ENCODE measurements at places on chromosomes 1 and 21. TPM values are rescaled to one million over a fixed set of nuclear protein-coding genes. Genes with fewer than 3 reads are reported as not detected.

DNA sequence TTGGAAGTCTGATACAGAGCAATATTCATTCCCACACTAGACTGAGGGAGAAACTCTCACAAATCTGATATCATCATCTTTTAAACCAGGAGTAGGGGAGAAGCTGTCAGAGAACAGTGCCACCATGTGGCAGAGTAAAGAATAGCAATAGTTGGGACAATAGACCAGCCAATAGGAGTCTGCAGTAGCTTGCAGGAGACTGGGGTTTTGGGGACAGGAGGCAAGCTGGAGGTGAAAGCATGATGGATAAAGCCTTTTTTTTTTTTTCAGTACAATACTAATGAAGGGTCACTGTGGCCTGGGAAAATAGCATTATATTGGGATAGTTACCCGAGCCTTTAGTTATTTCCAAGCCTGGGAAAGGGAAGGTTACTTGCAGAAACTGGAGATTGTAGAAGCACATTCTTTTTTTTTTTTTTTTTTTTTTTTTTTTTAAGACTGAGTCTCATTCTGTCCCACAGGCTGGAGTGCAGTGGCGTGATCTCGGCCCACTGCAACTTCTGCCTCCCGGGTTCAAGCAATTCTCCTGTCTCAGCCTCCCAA lies 120.7 kb downstream of the S1PR1 start:
- peak; percentile 54 for DNase-seq

DNA sequence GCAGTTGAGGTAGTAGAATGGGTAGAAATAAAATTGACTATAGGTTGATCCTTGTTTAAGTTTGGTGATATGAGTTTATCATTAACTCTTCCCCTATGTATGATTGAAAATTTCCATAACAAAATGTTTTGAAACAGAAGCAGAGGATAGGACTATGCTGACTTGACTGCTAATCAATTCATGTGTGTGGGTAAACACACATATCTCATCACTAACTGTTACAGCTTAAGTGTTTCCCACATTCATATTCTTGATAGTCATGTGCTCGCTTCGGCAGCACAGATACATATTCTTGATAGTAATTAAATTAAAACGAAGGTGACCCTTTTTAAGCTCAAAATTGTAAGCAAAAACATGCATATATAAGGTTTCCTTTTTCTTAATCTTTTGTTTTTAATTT lies 68.2 kb upstream of the SAMSN1 start:
- DNase-seq = no peak

- DNase-seq = no peak
Measured at GRCh38 chr1:154445040-154445472, 39.9 kb downstream of the IL6R start.

Gene YIPF1
- 17.2 TPM for total RNA-seq

- DNase-seq = no peak
Measured at GRCh38 chr1:178066908-178067614, 26.8 kb upstream of the RASAL2 start.

- no peak for DNase-seq
Measured at GRCh38 chr1:61536174-61537108, 188.5 kb downstream of the TM2D1 start.

DNA sequence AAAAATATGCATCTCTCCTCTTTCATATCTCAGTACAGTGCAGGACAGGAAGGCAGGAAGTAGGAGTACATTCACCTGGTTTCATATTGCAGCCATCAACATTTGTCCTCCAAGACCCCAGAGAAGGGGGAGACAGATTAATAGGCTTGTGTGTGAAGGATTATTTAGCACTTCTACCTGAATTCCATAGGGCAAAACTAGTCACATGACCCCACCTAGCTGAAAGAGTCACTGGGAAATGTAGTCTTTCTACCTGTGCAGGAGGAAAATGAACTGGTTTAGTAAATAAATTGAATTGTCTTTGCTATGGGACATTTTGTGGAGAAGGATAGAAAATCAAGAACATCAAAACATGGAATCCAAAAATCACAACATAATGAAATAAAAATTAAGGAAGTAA lies 13.9 kb upstream of the TRIM33 start:
- no peak for DNase-seq

DNA sequence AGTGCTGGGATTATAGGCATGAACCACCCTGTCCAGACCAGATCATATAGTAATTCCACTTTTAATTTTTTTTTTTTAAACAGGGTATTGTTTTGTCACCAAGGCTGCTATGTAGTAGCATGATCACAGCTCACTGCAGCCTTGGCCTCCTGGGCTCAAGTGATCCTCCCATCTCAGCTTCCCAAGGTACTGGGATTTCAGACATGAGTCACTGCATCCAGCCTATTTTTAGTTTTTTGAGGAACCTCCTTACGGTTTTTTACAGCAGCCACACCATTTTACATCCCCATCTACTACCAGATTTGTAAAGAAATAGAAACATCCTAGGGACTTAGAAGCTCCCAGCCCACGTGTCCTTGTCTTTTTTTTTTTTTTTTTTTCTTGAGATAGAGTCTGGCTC lies 24.0 kb downstream of the L1TD1 start:
- no peak for DNase-seq

DNA sequence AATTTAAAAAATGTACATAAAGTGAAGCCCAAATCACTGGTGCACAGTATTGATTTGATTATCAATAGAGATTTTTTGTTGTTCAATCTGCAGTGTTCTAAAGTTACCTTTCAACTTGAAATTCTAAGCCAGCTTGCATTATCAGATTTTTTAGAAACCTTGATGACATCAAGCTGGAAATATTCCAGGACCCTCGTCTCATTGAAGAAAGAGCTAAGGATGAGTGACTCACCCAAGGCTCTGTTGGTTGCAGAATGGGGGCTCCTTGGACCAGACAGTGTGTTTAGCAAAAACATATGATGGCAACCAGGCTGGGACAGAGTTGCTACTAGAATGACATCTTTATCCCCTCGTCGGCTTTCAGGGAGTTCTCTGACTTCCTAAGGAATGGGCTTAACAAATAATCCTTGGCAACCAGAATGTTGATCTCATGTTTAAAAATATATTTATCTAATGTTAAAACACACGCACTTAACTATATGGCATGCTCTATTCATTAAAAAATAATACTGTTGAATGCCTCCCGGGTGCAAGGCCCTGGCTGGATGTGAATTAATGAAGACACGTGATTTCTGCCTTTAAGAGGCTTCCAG lies 79.7 kb downstream of the RUNX3 start:
- no peak for DNase-seq

Measured in Caco-2 (cell line).